ENCODE measurements at places on chromosomes 11 and 22.
A peak's percentile ranks its signal among the peaks of the same experiment; 100 is the strongest.

DNA sequence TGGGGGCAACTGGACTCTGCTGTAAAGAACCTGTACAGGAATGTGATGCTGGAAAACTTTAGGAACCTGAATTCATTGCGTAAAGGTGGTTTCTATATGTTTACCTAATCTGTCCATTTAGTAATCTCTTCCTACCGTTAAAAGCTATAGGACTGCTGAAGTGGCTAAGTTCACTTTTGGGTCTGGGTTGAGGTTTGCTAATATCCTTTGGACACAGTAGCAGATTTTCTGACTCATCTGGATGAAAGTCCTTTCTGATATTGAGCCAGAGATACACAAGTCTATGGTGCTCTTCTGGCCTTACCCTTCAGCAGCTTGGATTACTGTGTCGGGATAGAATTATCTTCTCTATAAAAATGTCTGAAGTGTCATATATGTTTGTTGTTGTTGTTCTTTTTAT, 16.9 kb downstream of the ZNF215 start:
- no peak for DNase-seq

GRCh38 chr22:35749808-35750207, 32.1 kb downstream of the APOL5 start:
- DNase-seq: no peak

GRCh38 chr11:27387362-27387761, 24.3 kb upstream of the CCDC34 start:
- no peak for DNase-seq

- no peak for DNase-seq
Observed at GRCh38 chr11:60169264-60169915, 13.5 kb downstream of the MS4A6A start.

DNA sequence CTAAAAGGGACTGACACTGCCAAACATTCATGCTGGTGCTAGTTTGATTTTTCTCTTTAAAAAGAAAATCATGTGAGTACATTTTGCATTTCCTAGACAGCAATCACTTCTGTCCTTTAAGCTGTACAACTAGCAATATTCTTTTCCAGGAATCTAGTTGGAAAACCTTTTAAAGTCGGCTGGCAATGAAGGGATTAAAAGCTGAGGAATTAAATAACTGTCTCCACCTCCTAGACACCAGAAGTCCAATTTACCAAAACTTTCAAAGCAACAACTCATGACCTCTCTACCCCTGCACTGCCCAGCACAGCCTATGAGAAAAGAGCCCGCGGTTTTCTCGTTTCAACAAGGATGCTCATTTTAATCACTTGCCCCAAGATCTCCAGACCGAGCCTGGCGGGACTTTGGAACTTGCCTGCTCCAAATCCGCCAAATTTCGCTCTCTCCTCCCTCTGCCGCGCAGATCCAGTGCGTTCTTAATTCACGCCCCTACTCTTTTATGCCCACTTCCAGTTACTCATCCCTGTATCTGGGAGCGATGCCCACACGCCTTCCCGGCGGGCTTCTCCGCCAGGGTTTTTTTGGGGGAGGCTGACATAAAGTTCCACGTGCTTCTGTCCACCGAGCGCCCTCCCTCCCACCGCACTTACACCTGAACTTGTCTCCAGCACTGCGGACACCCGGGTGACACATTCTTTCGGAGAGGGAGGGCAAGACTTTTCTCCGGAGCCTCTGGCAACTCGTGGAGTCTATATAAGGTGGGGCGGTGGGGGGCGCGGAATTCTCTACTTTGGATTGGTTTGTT, 2.5 kb downstream of the MPPED2 start:
- DNase-seq: peak; percentile 47

DNA sequence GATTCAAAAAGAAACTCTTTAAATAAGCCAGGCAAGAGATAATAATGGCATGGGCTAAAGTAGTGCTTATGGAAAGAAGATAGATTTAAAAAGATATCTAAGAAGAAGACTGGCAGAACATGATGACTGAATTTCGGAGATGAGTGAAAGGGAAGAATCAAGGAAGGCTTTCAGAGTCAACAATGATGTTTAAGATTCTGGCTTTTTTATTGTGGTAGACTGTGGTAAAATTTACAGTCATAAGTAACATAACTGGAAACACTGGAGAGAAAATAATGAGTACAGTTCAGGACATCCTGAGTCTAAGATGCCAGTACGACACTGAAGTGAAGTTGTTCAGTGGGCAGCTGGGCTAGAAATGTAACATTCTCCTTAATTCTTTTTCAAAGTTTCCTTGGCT, 85.2 kb downstream of the PHF21A start:
- no peak for DNase-seq

- no peak for DNase-seq
Observed at GRCh38 chr22:26394777-26395176, 34.3 kb upstream of the ASPHD2 start.

GRCh38 chr11:61509043-61510029, 787 bp downstream of the LRRC10B start:
- DNase-seq: peak; percentile 53

DNA sequence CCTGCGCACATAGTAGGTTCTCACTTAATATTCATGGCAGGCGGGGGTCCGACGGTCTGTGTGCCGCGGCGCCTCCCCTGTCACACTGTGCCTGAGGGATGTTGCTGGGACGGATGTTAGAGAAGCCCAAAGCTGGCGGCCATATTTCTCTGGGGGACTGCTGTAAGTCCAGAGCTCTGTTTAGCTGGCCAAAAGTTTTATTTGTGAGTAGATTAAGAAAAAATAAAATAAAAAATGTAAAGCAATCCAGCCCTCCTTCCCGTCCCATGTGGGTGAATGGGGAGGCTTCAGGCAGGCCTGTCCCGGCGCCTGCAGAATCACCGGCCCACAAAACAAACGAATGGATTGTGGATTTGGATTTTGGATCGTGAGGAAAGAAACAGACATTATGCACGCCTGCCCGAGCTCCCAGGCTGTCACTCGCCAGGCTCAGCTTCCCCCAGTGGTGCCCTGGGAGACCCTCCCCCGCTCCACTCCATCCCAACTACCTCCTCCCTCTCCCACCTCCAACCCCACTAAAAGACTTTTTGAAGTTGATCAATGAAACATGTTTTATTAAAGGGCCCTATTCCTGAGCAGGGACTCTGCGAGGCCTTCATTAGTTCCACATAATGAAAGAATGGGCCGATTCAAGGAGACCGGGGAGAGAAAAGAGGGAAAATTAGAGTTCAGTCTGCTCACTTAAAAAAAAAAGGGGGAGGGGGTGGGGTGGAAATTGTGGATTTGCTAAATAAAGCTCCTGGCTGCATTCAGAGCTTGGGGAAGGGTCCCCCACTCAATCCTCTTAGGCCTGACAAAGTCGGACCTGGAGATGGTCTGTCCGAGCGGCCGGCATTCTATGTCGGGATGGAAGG, 20.4 kb upstream of the SCUBE1 start:
- DNase-seq: no peak

- DNase-seq: no peak
Observed at GRCh38 chr11:132263875-132264274, 893.5 kb downstream of the NTM start.

- DNase-seq: no peak
Observed at GRCh38 chr11:68942095-68942620, 38.5 kb downstream of the IGHMBP2 start.

GRCh38 chr22:50190941-50191741, 5.4 kb downstream of the TRABD start:
- DNase-seq: no peak

DNA sequence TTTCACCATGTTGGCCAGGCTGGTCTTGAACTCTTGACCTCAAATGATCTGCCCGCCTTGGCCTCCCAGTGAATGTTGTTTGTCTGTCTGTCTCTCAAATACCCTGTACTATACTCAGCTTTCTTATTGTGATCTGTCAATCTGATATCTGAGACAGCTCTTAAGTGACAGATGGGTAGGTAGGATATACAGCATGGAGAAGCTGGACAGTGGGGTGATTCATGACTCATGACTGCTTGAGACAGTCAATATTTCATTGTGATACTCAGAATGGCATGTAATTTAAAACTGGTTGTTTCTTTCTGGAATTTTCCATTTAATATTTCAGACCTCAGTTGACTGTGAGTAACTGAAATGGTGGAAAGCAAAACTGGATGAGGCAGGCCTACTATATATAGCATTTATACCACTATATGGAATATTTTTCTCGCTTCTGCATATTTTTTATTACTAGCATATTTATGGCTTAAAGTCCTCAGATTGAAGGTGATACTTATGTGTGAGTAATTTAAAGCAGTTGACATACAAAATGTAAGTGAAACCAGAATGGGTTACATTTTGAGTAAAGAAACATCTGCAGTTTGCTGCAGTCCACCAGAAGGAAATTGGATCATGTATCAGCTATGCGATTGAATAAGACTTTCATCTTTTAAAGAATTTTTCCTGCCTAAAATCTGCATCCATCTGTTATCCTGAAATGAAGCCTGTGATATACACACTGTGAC, 22.3 kb downstream of the ARHGAP42 start:
- no peak for DNase-seq

DNA sequence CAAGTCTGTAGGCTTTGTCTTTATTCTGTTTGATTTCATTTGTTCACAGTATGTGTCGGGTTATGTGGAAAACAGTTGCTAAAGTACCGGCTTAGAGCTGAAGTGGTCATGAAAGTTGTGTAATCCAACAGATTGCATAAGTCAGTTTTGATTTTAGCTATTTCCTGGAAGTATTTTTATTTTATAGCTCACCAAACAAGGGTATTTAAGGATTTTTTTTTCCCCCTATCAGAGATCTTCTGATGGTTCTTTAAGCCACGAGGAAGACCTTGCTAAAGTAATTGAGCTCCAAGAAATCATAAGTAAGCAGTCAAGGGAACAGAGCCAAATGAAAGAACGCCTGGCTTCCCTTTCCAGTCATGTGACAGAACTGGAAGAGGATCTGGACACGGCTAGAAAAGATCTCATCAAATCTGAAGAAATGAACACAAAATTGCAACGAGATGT, 55.9 kb downstream of the PPFIA1 start:
- peak; percentile 52 for DNase-seq

DNA sequence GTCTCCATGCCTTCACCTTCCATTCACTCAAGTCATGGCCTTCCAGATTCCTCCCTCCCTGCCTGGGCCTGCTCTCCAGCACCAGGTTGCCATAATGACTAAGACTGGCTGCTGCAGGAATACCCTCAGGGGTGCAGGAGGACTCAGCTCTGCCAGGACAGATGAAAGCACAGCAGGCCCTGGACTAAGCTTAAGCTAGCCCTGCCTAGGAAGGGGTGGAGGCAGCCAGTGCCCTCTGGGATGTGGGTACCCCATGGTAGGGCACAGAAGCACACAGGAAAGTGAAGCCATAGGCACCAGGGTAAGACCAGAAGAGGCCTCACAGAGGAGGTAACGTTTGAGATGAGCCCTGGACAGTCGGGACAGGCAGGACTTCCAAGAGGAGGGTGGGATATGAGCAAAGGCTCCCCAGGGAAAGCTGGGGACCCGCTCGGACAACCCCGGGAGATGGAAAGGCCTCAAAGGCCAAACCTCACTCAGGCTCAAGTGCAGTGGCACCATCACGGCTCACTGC, 3.0 kb upstream of the RIN1 start:
- no peak for DNase-seq

DNA sequence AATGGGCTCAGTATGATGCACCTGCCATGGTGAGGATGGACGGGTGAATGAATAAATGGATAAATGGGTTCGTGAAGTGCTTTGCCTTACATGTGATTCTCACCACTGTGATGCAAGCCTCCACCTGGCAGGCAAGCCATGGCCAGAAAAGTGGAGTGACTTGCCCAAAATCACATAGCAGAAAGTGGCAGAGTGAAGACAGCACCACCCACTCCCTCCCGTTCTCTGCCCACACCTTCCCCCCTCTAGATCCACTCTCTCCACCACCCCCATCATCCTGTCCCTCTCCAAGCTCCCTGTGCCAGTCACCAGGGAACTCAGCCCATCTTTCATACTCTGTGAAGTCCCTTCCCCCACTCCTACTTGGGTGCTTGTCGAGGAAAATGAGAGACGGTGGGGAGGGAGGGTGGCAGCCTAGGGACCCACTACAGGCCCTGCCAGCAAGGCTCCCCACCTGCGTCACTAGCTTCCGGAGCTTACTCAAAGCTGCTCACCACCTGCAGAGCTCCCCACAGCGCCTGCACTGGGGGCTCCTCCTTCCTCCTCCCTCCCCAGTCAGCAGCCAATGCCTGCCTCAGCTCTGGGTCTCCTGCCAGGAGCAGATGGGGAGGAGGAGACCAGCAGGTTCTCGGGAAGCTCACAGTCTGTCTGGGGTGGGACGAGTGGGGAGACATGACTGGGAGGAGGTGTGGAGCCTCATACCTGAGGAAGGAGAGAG, 82.3 kb downstream of the PDE2A start:
- DNase-seq: no peak

DNA sequence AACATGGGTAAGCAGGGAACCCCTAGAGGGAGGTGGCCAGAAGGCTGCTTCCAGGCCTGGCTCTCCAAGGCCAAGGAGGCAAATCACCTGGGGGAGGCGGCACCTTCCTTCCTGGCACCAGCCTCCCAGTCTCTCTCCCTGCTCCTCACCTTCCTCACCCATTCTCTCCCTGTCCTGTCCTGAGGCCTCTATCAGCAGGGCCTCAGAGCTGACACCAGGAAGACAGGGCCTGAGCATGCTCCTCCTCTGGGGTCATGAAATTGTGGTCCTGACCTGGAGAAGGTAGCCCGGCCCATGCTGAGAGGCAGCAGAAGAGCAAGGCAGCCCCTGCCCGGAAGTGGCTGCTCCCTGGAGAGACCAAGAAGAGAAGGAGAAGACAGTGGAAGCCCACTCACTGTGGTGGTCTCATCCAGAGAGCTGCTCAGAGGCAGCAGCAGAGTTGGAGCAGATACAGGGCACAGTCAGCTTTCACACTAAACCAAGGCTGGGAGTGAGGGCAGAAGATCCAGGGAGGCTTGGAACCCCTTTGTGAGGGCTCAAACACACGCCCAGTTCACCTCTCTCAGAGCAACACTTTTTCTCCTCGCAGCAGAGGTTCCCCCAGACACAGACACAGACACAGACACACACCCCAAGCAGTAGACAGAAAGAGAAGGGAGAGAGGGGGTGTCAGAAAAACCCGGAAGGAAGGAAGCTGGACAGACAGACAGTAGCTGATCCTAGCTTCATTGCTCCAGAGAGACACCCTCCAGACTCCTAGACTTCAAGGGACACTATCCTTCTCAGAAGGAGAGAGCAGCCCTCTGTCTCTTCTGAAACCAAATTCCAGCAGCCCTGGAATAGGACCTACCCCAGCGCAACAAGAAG, 1.8 kb downstream of the BCL9L start:
- no peak for DNase-seq

DNA sequence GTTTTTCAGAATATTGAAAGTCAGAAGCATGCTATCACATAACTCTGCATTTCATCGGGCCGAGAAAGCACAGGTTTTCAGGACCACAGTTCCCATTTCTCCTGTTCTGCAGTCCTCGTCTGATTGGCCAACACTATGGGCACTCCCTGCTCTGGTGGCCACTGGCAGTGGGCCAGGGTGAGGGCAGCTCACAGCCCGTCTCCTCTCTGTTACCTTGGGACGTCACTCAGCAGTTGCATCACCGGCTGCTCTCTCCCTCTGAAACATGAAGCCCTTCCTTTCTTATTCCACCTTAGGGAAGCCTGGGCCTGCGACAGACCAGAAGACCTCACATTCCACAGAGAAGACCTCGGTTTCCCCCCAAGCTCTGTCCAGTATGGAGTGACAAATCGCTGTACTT, 11.4 kb upstream of the MICAL3 start:
- no peak for DNase-seq
